Melanocyte of skin (primary cell): ENCODE measurements at places on chromosomes 11 and 22. TPM values are rescaled to one million over a fixed set of nuclear protein-coding genes. Genes with fewer than 3 reads are reported as not detected.

Gene CYP2D6
- 0.46 and 0.67 TPM in 2 replicates for total RNA-seq

Gene XKR3
- not detected in 2 replicates for total RNA-seq

Gene TRIM64C
- not detected in 2 replicates for total RNA-seq

Gene TNNT3
- not detected in 2 replicates for total RNA-seq

Gene OR2AG1
- total RNA-seq = not detected in 2 replicates

Gene RASGRP2
- 0.15 TPM in 1 of 2 replicates, not detected in the other for total RNA-seq

Gene ANKK1
- not detected in 2 replicates for total RNA-seq

Gene SPECC1L
- 26.0 and 36.2 TPM in 2 replicates for total RNA-seq

Gene F2
- not detected in 2 replicates for total RNA-seq

Gene DDTL
- total RNA-seq = 0.15 and 0.67 TPM in 2 replicates

Gene MMP8
- 22.7 and 37.3 TPM in 2 replicates for total RNA-seq

Gene GSTT4
- not detected in 2 replicates for total RNA-seq

Gene KCNJ1
- total RNA-seq = under 0.01 TPM in 1 of 2 replicates, not detected in the other

Gene SEC14L2
- total RNA-seq = 6.2 and 6.7 TPM in 2 replicates

Gene MAJIN
- not detected in 2 replicates for total RNA-seq

Gene PANX3
- total RNA-seq = not detected in 2 replicates

Gene JAML
- 0.15 TPM in 1 of 2 replicates, not detected in the other for total RNA-seq

Gene CDCA5
- 9.8 and 11.4 TPM in 2 replicates for total RNA-seq

Gene GSTT2B
- total RNA-seq = 0.69 and 18.5 TPM in 2 replicates

Gene PKP3
- total RNA-seq = 0.62 and 1.3 TPM in 2 replicates

Gene LDLRAD3
- 21.3 and 29.4 TPM in 2 replicates for total RNA-seq

Gene TTC36
- 0.77 TPM in 1 of 2 replicates, not detected in the other for total RNA-seq

Gene PHLDA2
- 13.1 and 20.0 TPM in 2 replicates for total RNA-seq

Gene RNF121
- 21.6 and 28.7 TPM in 2 replicates for total RNA-seq

Gene UPK3A
- total RNA-seq = not detected in 2 replicates

Gene TMEM126A
- total RNA-seq = 62.9 and 70.5 TPM in 2 replicates

Gene TRIM48
- 0.36 TPM in 1 of 2 replicates, not detected in the other for total RNA-seq

Gene KDELR3
- total RNA-seq = 22.0 and 37.8 TPM in 2 replicates
